ENCODE measurements at places on chromosomes 7 and 10.

- no peak for DNase-seq
Observed at GRCh38 chr10:124510759-124511158, 49.1 kb downstream of the LHPP start.

GRCh38 chr10:33195608-33196376 lies 138.7 kb downstream of the NRP1 start:
- no peak for DNase-seq

DNA sequence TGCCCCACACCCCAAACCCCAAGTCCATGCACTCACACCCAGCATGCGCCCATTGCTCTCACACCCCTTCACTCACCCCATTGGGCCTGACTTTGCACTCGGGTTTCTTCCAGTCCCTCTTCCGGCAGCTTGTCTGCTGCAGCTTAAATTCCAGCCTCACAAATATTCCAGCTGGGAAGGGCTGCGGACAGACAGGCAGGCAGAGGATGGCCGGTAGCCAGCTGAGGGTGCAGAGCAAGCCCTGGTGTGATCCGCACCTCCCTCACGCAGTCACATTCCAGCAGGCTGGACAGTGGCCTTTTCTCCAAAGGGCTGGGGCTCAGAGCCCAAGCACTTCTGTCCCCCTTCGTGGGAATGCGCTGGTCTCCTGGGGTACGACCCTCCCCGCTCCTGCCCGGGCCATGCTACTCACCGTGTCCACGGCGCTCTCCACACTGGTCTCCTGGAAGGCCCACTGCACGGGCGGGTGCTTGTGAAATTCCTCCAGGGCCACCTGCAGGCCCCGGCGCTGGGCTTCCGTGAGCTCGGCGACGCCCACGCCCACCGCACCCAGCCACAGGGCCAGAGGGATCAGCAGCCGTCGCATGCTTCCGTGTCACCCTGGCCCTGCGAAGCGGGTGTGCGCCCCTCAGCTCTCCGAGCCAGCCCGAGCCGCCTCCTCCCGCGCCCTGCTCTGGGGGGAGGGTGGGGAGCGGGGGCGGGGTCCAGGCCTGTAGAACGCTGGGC lies 1.2 kb downstream of the RARRES2 start:
- DNase-seq = peak; percentile 60

- no peak for DNase-seq
Observed at GRCh38 chr7:134669845-134670373, 23.3 kb downstream of the BPGM start.

DNA sequence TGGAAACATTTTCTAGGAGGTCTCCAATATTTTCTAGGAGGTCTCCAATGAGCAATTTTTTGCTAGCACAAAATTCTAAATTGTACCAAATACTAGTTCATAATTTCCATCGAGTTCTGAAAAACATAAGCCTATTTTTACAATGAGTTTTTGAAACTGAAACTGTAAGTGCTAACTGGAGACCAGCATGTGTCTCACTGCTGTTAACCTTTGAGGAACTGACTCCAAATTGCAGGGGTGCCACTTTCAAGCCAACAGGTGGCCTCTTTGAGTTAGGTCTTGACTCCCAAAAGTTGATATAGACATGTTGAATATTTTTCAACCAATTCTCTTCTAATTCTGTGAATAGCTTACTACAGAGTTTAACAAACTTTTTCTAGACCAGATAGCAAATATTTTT lies 58.8 kb downstream of the CAV1 start:
- no peak for DNase-seq

DNA sequence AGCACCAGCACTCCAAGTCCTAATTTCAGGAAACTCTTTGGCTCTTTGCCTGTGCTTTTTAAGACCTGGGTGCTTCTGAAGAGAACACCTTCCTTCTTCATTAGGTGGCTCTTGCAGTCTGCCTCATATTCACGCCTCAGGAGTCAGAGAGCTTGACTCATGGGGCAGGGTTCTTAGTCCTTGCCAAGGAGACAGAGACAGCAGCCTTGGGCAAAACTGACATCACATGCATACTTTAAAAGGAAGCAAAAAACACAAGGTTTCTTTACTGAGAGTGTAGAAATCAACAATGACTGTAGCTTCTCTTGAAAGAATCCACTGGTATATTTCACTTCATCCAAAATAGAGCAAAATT lies 780.6 kb downstream of the INHBA start:
- no peak for DNase-seq

DNA sequence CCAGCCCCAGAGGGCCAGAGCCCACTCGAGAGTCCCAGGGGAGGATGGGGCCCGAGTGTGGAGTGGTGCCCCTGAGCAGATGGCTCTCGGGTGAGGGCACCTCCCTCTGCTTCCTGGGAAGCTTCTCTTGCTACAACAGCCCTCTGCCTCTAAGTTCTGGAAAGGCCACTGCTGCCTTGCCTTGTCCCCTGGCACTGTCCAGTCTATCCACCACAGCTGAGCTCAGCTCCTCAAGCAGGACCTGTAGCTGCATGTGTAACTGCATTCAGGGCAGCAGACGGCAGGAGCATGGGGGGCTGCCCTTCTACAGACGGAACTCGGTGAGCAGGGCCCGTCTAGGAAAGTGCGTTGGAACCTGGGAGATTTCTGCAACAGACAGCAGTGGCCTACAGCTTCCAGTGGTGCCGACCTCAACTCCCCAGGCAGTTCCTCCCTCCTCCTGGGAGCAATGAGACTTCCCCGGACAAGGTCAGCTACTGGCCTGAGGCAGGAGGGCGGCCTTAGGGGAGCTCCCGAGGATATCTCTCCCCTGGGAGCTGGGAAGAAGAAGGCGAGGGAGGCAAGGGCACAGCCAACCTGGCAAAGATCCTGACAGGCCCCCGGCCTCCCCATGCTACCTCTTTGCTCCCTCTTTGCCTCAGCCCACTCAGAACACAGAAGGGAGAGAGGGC lies 88.5 kb downstream of the DLG5 start:
- no peak for DNase-seq

- DNase-seq = no peak
Observed at GRCh38 chr7:82335001-82335400, 108.6 kb downstream of the CACNA2D1 start.

DNA sequence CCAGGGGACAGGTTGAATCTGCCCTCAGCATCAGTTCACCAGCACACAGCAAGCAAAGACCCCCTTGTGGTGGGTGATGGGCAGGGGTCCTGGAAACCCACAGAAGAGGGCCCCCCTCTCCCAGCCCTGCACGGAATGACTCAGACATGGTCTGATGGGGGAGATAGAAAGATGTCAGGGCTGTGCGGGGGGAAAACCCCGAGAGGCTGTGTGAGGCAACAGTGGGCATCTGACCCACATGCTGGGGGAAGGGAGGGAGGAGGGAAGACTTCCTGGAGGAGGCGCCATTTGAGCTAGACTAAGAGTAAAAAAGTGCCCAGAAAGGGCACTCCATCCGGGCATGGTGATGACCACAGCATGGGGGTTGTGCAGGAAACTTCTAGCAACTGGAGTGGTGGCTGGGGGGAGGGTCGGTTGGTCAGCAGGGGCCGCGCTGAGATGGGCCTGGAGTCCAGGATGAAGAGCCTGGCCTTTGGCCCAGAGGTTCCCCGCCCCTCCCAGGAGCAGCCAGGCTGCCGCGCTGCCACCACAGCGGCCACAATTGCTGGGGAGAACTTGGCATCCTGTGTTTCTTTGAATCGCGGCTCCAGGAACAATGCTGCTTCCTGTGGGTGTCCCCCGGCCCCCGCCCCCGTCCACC lies 2.5 kb downstream of the LFNG start:
- peak; percentile 50 for DNase-seq

GRCh38 chr10:75408911-75409885 lies 7.6 kb upstream of the ZNF503 start:
- DNase-seq = peak; percentile 83

GRCh38 chr7:22090512-22090911 lies 144.8 kb upstream of the CDCA7L start:
- DNase-seq = no peak

- DNase-seq = no peak
Observed at GRCh38 chr10:113111900-113112853, 162.1 kb downstream of the TCF7L2 start.

- no peak for DNase-seq
Observed at GRCh38 chr10:404346-404745, 269.1 kb downstream of the ZMYND11 start.

DNA sequence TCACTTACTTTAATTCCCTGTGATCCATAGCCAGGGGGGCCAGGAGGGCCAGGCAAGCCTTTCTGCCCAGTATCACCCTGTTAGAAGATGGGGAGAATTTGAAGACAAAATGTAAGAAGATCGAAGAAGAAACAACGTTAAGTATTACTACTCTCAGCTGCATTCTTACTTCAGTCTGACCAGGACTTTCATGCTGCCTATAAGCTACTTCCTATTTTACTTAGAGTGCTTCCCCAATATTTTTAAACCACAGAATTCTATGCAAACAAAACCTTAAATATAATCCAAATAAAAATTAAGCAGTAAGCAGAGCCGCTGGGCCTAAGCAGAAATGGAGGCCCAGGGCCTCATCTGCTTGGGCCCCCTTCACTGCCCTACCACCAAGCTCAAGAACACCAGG lies 117.8 kb downstream of the COL28A1 start:
- DNase-seq = no peak

GRCh38 chr10:52619052-52619451 lies 153.5 kb downstream of the MBL2 start:
- no peak for DNase-seq

- DNase-seq = no peak
Observed at GRCh38 chr10:127441350-127442219, 107.5 kb upstream of the NPS start.

DNA sequence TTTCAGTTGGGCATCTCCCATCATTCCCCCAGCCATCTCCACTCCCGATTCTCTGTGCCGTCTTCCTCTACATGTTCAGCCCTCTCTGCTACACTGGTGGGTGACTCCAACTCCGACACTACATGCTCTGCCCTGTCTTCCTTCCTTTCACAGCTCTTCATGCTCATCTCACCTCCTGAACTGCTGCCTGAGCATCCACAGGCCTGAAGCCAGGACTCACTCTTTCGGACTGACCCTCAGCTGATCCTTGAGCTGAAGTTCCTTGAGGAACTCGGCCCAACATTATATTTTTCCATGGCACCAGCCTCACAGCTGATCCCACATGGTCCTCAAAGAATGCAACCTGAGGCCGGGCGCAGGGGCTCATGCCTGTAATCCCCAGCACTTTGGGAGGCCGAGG lies 538.4 kb downstream of the PTPRN2 start:
- no peak for DNase-seq

GRCh38 chr7:151505433-151505832 lies 14.3 kb downstream of the RHEB start:
- no peak for DNase-seq

GRCh38 chr10:59271160-59271559 lies 91.2 kb downstream of the FAM13C start:
- no peak for DNase-seq

DNA sequence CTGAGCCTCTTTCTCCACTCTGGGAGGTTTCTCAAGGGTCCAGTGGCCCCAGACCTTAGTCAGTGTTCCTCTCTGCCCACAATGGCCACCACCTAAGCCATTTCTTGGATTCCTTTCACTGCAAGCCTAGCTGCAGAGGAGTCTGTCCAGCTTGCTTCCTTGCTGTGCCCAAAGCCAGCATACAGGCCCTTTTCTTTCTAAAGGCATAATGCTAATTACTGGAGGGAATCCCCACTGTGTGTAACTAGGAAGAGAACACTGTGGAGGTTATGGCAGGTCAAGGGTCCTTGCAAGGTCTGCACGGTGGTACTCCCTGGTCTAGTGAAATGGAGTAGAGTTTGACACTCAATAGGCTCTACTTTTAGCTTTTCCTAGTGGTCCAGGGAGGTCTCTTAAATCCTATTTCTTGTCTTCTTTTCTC lies 70.4 kb upstream of the CC2D2B start:
- DNase-seq = no peak

DNA sequence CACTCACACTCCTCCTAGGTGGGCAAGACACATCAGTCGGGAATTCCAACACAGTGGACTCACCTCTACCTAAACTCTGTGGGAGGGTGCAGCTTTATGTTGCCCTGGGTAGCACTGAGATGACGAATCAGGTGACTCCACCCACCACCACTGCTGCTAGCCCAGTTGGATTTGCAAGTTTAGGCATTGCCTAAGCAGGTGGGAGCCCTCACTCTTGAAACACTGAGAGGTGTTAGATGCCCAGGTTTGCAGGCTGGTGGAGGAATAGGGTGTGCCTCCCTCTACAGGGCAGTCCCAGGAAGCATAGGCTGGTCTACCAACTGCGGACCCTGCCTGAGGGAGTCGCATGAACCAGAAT lies 708.9 kb downstream of the POM121L12 start:
- no peak for DNase-seq

Data from left ventricle myocardium inferior (tissue), 1 donor.